IPS DF 6.9 (cell line): ENCODE measurements at places on chromosomes 2 and 18.

DNA sequence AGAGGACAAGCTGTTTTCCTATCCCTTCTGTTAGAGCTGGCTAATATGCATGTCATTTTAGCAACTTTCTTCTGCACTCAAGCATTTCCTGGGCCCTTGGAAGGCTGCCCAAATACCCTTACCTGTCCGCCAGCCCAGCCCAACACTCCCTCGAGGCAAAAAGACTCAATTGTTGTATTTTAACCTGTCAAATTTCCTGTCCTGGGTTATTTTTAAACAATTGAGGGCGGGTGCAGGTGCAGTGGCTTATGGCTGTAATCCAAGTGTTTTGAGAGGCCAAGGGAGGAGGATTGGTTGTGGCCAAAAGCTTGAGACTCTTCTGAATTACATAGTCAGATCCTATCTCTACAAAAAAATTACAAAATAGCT lies 125.0 kb upstream of the ARHGAP28 start:
- DNase-seq = no peak

DNA sequence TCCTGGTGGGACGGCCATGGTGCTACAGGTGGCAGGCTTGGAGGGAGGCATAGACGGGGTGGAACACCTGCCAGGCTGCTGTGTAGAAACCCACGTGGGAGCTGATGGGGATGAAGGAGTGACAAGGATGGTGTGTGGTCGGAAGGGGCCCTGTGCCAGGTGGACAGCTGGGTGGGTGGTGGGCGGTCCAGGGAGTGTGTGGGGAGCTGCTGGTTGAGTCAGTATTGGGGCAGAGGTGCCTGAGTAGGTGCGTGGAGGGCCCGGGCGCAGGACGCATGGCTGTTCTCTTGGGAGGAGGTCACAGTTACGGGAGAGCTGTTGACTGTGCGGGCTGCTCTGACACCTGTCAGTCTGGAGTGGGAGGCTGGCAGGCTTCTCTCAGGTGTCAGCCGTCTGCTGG lies 12.6 kb upstream of the D2HGDH start:
- DNase-seq = no peak

- DNase-seq = no peak
Observed at GRCh38 chr2:36294316-36294721, 61.3 kb upstream of the CRIM1 start.

- DNase-seq = no peak
Observed at GRCh38 chr2:150232871-150233270, 254.6 kb downstream of the RND3 start.

DNA sequence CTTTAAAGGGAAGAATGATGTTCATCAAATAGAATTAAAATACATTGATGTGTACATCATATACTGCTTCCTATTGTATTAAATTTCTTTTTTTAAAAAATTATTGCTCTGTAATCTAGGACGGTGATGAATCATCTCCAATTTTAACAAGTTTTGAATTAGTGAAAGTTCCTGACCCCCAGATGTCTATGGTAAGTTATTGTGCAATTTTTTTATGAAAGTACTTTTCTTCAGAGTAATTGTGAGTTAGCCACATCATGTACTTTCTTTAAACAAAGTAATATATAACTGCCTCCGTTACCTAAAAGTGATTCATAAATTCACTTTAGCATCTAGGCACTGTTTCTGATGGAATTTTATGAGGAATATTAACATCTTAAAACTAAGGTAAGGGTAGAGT lies 38.1 kb downstream of the PIK3C3 start:
- DNase-seq = no peak

GRCh38 chr2:72533765-72534164 lies 292.1 kb downstream of the EXOC6B start:
- no peak for DNase-seq

GRCh38 chr2:96498021-96498431 lies 7.1 kb downstream of the NEURL3 start:
- no peak for DNase-seq

DNA sequence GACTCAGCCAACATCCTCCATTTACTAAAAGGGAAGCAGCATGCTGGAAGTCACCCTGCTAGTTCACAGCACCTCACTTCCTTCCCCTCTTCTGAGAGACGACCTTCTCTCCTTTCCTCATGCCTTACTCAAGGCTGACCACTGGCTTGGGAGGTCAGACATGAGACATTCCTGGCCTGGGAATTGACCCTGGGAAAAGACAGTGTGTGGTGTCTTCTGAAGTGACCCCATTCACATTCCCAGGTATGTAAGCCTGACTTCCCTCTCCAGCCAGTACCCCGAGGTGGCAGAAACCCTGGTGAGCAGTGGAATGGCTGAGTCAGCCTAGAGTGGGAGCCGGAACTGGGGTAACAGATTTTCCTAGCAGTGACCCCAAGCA lies 92.4 kb downstream of the PLB1 start:
- DNase-seq = no peak
